ENCODE measurements at places on chromosomes 13 and 19.

- DNase-seq: no peak
These were observed 63.1 kb downstream of the TM9SF2 start for GRCh38 chr13:99564386-99564785.

- DNase-seq: no peak
These were observed 8.3 kb downstream of the PGLYRP1 start for GRCh38 chr19:46014534-46014933.

GRCh38 chr19:3698974-3699740 is 1.1 kb downstream of the PIP5K1C start:
- no peak for DNase-seq

DNA sequence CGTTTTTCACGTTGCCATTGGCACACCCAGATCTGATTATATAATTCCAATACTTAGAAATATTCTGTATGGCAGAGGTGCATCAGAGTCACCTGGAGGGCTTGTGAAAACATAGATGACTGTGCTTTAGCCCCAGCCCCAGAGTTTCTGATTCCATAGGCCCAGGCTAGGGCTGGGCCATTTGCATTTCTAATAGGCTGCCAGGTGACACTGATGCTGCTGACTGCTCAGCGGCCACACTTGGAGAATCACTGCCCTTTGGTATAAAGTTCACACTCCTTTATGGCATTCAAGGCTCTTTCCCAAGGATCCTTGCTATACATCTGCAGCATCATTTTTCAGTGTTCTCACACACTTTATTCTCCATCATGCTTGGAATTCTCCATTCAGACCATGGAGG is 137.1 kb downstream of the AKAP11 start:
- DNase-seq: no peak
